ENCODE measurements at places on chromosomes 3 and 15.

- DNase-seq, result no peak
Measured at GRCh38 chr3:14583548-14584091, 43.5 kb upstream of the GRIP2 start.

- DNase-seq, result no peak
Measured at GRCh38 chr15:56528136-56528535, 63.2 kb upstream of the MNS1 start.

DNA sequence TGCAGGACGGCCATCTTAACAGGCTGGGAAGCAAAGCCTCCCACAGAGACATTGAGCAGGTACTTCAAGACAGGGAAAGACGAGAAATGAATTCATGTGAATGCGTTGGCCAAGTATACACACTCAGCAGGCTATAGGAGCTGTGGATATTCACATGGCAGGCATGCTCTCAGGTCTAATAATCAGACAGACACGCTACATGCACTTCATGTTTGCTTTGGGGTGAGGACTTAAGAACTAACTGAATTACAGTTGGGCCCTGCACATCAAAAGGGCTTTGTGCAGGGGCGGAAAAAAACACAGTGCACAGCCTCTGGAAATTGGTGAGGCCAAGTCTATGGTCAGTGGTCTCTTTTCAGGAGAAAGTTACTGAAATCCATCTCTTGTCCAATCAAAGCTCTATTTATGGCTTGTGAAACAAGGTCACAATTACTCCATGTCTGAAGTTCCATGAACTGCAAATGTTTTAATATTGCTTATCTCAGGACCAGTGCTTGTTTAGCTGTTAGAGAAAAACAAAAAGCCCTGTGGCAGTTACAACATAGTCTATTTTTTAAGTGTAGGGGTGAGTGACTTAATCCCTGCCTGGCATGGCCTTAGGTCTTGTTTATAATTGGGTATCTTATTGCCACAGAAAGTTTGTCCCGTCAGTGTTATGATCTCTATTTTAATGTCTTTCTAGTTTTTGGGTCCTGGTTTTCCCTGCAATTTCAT is 100.6 kb upstream of the GOLGA6L6 start:
- DNase-seq, result no peak

GRCh38 chr3:76685858-76686257 is 354.0 kb upstream of the ROBO2 start:
- DNase-seq, result no peak

DNA sequence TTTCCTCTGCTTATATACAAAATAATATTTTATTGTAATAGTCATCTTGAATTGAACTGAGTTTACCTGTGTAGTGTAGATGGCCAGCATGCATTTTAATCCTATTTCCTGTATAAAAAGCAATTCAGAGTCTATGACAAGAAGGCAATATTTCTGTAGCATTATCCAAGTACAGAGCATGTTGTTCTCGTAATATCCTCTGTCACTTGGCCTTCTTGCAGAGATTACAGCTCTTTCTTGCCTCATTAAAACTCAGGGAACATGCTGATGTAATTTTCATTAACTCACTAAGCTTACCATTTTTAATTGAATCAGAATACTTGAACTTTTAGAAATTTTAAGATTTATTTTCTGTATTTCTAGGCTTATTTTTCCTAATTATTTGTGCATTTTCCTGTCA is 203.3 kb upstream of the AGTR1 start:
- DNase-seq, result no peak

DNA sequence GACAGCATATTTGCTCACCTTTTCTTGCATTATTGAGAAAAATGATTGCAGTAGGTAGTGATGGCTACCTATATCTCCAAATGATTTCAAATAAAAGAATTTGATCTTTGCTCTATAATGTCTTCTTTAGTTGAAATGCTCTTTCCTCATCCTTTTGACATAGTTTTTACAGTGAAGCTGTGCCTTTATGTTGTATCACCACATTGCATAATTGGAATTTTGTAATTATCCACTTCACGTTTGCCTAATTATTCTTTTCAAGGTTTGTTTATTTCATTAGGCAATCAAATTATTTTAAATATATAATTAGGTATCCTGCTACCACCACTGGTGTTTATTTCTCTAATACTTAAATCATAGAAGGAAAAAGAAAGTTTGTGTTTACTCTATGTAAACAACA is 21.3 kb upstream of the P2RY13 start:
- DNase-seq, result no peak
